ENCODE measurements at places on chromosomes 12 and 14. TPM values are rescaled to one million over a fixed set of nuclear protein-coding genes. Genes with fewer than 3 reads are reported as not detected.
A peak's percentile ranks its signal among the peaks of the same experiment; 100 is the strongest.

DNA sequence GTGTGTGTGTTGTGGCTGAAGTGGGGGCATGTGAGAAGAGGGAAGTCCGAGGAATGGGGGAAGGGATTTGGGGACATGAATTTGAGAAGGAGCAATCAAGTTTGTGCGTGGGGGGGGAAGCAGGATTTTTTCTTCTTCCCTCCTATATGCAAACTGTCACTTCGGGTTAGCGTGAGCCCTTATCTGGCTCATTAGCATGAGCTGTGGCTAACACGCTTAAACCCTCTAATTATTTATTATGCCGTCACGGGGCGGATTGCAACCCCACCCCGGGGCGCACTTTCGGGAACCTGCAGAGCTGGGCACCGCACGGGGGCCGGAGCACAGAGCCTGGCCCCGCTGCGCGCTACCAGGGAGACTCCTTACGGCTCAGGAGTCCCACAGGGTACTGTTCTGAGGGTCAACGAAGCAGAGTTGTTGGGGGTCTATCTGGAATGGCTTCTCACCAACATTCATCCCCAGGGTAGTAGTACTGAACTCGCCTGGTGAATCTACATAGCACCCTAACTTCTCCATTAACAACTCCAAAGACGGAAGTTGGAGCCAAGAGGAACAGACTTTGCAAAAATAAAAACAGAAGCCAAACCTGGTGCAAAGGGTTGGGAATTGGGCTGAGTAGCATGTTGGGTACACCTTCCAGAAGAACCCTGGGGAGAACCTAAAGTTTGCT, 6.4 kb upstream of the ASCL1 start:
- DNase-seq, result no peak
- H3K27me3 ChIP-seq, result peaks cover 33% of the 10 kb centered on the region
- H3K27ac ChIP-seq, result no peak overlapping the region
- H3K36me3 ChIP-seq, result no peaks in the 10 kb centered on the region
- no peaks in the 10 kb centered on the region for H3K4me1 ChIP-seq
- H3K4me3 ChIP-seq, result no peak overlapping the region

GRCh38 chr14:105865904-105866840, 339.8 kb downstream of the TMEM121 start:
- H3K27me3 ChIP-seq, result no peaks in the 10 kb centered on the region
- no peaks in the 10 kb centered on the region for H3K4me1 ChIP-seq
- no peak overlapping the region for H3K4me3 ChIP-seq
- no peaks in the 10 kb centered on the region for H3K36me3 ChIP-seq

- no peaks in the 10 kb centered on the region for H3K4me1 ChIP-seq
- no peak for DNase-seq
- no peak overlapping the region for H3K4me3 ChIP-seq
- no peaks in the 10 kb centered on the region for H3K36me3 ChIP-seq
- H3K27ac ChIP-seq, result no peak overlapping the region
Observed at GRCh38 chr12:132222096-132222807, 78.0 kb downstream of the NOC4L start.

GRCh38 chr12:85820101-85820500, 16.1 kb downstream of the RASSF9 start:
- no peak overlapping the region for H3K4me3 ChIP-seq
- peaks cover 22% of the 10 kb centered on the region for H3K4me1 ChIP-seq
- no peak for DNase-seq
- peak overlapping the region; percentile 23 for H3K27ac ChIP-seq

The GPN3 gene
- total RNA-seq, result 25.0 TPM

DNA sequence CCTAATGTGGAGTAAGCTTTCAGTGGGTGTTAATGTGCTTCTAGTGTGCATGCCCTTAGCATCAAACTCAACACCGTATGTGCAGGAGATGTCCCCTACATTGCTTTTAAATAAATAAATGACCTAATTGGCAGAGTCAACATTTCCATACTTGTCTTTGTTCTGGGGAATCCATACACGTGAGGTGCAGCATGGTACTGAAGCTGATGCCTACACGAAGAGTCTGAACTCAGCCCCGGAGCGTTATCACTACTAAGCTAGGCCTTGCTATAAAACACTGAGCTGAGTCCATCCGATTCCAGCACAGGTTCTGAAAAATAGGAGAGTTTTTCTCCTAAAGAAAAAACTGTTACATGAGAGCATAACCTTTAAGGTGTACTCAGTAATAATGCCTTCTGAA, 125.0 kb upstream of the DYRK2 start:
- no peak overlapping the region for H3K27ac ChIP-seq
- no peak overlapping the region for H3K4me3 ChIP-seq
- no peaks in the 10 kb centered on the region for H3K27me3 ChIP-seq
- no peaks in the 10 kb centered on the region for H3K36me3 ChIP-seq
- H3K4me1 ChIP-seq, result no peaks in the 10 kb centered on the region

GRCh38 chr12:69906411-69907216, 81.6 kb downstream of the MYRFL start:
- no peak overlapping the region for H3K4me3 ChIP-seq
- H3K27ac ChIP-seq, result no peak overlapping the region
- H3K36me3 ChIP-seq, result no peaks in the 10 kb centered on the region
- DNase-seq, result no peak
- no peaks in the 10 kb centered on the region for H3K27me3 ChIP-seq

The AQP2 gene
- not detected for total RNA-seq

DNA sequence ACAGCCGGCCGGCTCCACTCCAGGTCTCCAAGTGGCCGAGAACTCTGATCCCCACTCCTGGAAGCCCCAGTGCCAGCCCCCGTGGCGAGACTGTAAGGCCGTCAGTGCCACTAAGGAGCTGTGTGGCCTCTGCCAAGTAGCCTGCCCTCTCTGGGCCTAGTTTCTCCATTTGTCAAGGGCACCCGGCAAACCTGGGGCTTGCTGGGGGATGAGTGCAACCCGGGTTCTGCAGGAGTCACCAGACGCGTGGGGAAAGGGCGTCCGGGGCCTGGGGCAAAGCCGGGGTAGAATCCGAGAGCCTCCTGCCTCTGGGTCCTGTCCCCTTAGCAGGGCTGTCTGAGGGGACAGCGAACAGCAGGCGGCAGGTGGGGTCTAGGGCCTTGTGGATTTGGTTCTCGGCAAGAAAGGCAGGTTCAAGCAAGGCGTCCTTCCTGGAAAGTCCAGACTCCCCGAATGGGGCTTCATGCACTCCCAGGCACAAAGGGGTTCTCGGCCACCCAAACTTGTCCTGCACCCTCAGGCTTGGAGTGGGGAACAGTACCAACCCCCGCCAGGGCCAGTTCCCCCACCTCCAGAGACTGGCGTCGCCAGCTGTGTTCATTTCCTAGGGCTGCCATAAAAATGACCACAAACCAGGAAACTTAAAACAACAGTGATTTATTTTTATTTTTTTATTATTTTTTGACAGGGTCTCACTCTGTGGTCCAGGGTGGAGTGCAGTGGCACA, 56.0 kb downstream of the NCOR2 start:
- H3K27me3 ChIP-seq, result no peaks in the 10 kb centered on the region
- H3K27ac ChIP-seq, result no peak overlapping the region
- H3K4me3 ChIP-seq, result no peak overlapping the region
- peaks cover 43% of the 10 kb centered on the region for H3K4me1 ChIP-seq

The IFNG-AS1 gene
- total RNA-seq, result not detected

DNA sequence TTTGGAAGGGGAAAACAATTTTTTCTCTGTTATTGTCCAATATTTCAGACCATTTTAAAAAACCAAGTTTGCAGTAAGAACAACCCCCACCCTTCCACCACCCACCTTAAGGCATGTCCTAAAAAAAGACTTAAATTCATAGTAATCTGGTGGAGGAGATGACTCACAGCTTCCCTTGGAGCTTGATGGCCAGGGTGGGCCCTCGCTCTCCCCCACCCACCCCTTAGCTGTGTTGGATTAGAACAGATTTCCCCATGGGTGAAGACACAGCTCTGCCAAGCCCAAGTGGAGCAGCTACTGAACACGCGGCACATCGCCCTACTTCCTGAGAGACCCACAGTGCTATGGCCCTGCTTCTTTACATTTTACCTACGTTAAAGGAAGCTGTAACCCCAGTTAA, 140.3 kb downstream of the GCH1 start:
- no peak overlapping the region for H3K27ac ChIP-seq
- H3K4me3 ChIP-seq, result no peak overlapping the region
- DNase-seq, result peak; percentile 31
- H3K4me1 ChIP-seq, result peaks cover 18% of the 10 kb centered on the region

- H3K4me3 ChIP-seq, result no peak overlapping the region
- H3K4me1 ChIP-seq, result no peaks in the 10 kb centered on the region
- DNase-seq, result no peak
- H3K27me3 ChIP-seq, result no peaks in the 10 kb centered on the region
- H3K36me3 ChIP-seq, result no peaks in the 10 kb centered on the region
Observed at GRCh38 chr12:118959985-118960560, 21.3 kb upstream of the SRRM4 start.

The HOXC4 gene
- not detected for total RNA-seq

GRCh38 chr12:80264386-80264785, 165.0 kb downstream of the OTOGL start:
- no peaks in the 10 kb centered on the region for H3K27me3 ChIP-seq
- peaks cover 13% of the 10 kb centered on the region for H3K4me1 ChIP-seq
- H3K4me3 ChIP-seq, result no peak overlapping the region
- no peak overlapping the region for H3K27ac ChIP-seq
- H3K36me3 ChIP-seq, result no peaks in the 10 kb centered on the region

DNA sequence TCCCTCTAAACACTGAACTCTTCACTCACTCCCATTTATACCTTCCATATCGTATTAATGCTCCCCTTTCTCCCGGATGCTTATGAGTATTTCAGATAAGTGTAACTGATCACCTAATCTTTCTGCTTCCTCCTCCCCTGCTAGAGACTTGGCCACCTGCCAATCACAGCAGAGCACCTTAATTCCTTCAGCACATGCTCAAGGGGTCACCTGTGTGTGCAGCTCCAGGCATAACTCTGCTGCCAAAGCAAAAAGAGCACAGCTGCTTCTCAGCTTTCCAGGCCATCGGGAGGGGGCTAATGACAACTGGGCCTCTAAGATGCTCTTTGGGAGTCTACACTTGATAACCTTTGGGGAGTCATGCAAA, 106.9 kb upstream of the DYRK2 start:
- H3K27ac ChIP-seq, result no peak overlapping the region
- H3K4me3 ChIP-seq, result no peak overlapping the region
- no peaks in the 10 kb centered on the region for H3K36me3 ChIP-seq
- H3K27me3 ChIP-seq, result no peaks in the 10 kb centered on the region
